HTR-8/SVneo (cell line): ENCODE measurements at places on chromosomes 5 and 9.

DNA sequence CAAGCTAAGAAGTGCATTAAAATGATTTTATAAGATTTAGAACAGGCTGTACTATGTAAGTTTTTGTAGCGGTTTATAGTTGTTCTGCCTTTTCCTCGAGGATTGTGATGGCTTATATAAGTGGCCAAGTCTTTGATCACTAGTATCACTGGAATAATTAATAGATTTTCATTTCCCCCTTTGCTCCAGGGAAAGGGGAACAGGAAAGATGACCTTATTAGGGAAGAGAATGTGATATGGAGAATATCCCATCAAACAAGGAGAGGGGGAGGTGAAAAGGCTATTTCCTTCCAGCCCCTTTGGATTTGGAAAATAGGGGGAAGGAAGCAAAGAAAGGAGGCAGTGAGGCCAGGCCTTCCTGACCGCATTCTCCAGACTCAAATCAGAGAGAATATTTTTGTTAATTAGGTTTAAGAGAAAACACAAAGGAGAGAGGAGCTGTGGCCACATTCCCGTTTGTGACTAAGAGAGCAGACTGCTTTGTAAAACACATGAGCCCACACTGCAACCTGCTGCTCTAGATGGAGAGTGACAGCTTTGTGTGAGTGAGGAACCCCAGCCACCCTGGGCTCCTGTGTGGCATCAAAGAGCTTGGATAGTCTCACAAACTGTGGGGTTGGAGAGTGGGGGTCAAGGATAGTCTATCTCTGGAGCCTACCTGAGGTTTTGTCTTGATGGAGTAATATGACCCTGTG lies 359.5 kb downstream of the DTWD2 start:
- DNase-seq: no peak

DNA sequence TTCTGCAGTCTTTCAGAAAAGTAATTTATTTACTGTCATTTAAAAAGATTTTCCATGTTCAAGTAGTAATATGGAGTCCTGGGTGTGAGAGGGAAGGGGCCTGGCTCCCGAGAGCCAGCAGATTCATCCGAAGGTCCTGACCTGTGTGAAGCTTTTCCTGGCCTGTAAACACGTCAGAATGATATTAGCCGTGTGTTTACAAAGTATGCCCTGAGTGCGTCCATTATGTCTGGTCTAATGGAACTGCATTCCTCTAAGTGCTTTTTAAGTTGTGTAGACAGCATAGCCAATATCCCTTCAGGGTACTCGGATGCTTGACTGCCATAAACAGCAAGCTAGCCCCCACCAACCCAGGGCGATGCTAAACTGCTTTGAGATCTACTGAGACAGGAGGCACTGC lies 495.2 kb downstream of the AGTPBP1 start:
- no peak for DNase-seq

DNA sequence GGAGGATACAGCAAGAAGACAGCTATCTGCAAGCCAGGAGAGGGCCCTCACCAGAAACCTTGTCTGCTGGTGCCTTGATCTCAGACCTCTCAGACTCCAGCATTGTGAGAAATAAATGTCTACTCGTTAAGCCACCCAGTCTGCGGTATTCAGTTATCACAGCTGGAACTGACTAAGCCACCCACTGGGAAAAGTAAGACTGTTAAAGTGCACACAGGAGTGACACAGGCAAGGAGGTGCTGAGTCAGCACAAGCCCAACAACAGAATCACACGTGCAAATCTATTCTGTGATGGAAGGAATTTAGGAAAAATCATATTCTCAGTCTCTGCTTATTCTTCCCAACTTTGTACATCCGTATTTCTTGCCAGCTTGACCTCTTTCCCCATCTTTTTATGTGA lies 200.0 kb downstream of the NR2F1-AS1 start:
- DNase-seq: no peak

- DNase-seq: no peak
Observed at GRCh38 chr9:87869082-87869481, 13.6 kb upstream of the SPATA31E1 start.

- no peak for DNase-seq
Observed at GRCh38 chr5:173318881-173319620, 9.2 kb downstream of the STC2 start.

- no peak for DNase-seq
Observed at GRCh38 chr5:15092801-15093200, 221.2 kb upstream of the ANKH start.

GRCh38 chr5:58759745-58760144 lies 176.9 kb downstream of the RAB3C start:
- DNase-seq: no peak

- no peak for DNase-seq
Observed at GRCh38 chr5:16457451-16457850, 8.1 kb downstream of the ZNF622 start.

DNA sequence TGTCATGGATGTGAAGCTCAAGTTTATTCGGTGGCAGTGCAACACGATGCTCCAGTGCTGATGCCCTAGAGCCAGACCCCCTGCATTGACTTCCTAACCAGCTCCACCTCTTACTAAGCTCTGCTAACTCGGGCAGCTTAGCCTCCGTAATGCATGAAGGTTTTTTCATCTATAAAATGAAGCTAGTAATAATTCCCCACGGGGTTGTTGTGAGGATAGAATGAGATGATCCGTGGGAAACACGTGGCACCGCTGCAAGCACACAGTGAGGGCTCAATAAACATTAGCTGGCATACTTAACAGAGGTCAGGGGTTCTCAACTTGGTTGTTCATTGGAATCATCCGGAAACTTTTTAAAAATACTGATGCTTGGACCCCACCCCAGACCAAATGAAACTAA lies 6.8 kb downstream of the ENC1 start:
- DNase-seq: no peak

GRCh38 chr9:114771889-114772288 lies 34.0 kb downstream of the TNFSF15 start:
- DNase-seq: no peak

- peak; percentile 30 for DNase-seq
Observed at GRCh38 chr9:127898433-127899127, 823 bp downstream of the ST6GALNAC6 start.

- no peak for DNase-seq
Observed at GRCh38 chr5:126636956-126637355, 36.2 kb downstream of the PHAX start.

- peak; percentile 74 for DNase-seq
Observed at GRCh38 chr9:136220017-136220729, 15.2 kb upstream of the LHX3 start.

- DNase-seq: no peak
Observed at GRCh38 chr5:138107213-138107612, 23.4 kb downstream of the WNT8A start.

DNA sequence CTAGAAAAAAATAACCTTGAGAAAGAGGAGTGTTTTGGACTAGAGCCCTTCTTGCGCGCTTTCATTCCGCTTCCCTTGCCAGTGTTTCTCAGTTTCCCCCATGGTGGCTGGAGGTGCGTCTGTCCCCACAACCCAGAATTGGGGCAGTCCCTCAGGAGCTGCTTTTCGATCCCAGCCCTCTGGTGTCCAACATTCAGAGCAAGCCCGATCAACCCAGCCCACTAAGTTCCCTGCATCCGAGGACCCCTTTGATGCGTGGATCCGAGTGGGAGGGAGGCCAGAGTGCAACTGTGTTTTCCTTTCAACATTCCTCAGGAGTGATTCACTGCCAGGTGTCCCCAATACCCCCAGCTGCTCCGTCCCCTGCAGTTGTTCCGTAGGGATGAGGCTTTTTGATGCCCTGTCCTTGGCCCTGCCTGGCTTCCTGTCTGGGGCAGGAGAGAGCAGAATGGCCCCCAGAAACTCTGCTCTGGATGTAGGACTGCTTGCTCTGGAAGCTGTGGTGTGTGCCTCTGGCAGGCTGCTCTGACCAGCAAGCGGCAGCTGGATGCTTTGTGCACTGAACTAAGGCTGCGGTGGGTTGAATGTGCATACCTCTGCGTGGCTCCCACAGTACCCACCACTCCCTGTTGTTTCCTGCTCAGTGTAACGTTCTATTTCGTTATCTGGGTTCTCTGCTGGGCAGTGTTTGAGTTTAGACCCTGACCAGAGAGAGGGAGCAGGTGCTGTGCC lies 117.5 kb downstream of the BOD1 start:
- DNase-seq: no peak

- no peak for DNase-seq
Observed at GRCh38 chr5:100519075-100519474, 16.1 kb upstream of the FAM174A start.

GRCh38 chr9:127523312-127523851 lies 72.1 kb downstream of the LRSAM1 start:
- no peak for DNase-seq

DNA sequence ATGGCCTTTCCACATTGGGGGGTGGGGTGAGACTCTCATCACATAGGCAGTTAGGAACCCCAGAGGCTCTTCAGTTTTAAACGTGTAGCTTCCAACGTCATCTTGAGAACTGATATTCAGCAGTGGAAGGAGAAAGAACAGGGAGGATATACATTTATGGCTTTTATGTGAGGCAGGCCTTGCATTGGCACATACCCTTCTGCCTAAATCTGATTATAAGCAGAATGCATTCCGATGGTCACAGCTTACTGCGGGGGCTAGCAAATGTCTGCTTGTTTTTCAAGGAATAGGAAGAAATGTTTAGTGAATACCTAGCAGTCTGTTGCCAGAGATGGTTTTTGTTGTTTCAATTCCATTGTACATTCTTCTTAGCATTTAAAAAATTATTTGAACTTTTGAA lies 98.9 kb upstream of the DHFR start:
- no peak for DNase-seq

GRCh38 chr9:17799369-17799768 lies 220.5 kb downstream of the SH3GL2 start:
- no peak for DNase-seq
